ENCODE measurements at places on chromosomes 3 and 15. TPM values are rescaled to one million over a fixed set of nuclear protein-coding genes. Genes with fewer than 3 reads are reported as not detected.

GRCh38 chr3:154040283-154040682, 80.9 kb upstream of the ARHGEF26 start:
- no peak overlapping the region for H3K4me3 ChIP-seq
- no peak overlapping the region for H3K27ac ChIP-seq
- no peak for DNase-seq
- H3K27me3 ChIP-seq = no peaks in the 10 kb centered on the region

DNA sequence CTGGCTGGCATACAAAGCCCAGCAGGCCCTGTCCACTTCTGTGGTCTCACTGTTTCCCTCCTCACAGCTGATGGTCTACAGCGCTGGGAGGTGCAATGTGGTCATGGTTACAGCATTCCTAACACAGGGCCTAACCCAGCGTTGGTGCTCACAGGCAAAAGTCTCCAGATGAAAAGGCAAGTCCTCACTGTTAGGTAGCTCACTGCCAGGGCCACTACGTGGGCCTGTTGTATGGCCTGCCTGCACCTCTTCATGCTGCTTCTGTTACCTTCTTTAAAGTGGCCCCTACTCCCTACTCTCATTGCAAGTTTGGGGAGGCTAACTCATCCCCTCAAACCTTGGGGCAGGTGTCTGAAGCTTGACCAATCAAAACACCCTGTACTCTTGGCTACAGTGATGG, 31.3 kb downstream of the CCDC13 start:
- no peak overlapping the region for H3K27ac ChIP-seq
- H3K27me3 ChIP-seq = no peaks in the 10 kb centered on the region
- H3K4me1 ChIP-seq = peaks cover 2% of the 10 kb centered on the region
- H3K4me3 ChIP-seq = no peak overlapping the region
- H3K36me3 ChIP-seq = no peaks in the 10 kb centered on the region

GRCh38 chr3:188331166-188331565, 177.2 kb downstream of the LPP start:
- H3K27ac ChIP-seq = no peak overlapping the region
- DNase-seq = no peak
- H3K27me3 ChIP-seq = no peaks in the 10 kb centered on the region
- H3K36me3 ChIP-seq = no peaks in the 10 kb centered on the region
- peaks cover 20% of the 10 kb centered on the region for H3K4me1 ChIP-seq
- no peak overlapping the region for H3K4me3 ChIP-seq

DNA sequence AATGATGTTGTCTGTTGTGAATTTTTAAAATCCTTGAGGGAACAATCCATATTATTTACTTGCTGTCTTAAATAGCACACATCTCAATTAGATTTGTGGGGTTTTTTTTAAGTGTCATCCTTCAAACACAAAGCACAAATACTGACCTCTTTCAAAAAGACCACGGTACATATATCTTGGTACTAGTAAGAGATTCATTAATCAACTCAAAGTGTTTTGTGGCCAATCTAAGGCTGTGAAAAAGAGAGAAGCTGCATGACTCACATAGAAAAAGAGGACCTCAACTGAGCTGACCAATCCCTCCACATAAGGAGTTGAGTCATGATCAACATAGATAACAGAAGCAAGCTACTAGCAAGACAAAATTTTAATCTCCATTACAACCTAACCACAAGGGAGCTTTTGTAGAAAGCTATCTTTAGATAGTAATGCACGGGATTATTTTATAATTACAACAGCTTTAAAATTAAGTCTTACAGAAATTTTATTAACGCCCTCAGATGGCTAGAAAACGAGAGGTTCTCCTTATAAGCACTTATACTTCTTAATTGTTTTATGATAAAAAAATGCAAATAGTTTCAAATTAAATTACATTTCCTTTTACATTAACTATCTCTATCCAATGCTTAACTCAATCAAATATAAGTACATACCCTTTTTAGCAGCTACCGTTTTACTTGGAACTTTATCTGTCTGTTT, 60.5 kb downstream of the TOP2B start:
- H3K27me3 ChIP-seq = no peaks in the 10 kb centered on the region
- no peak overlapping the region for H3K4me3 ChIP-seq

CCR5 gene
- total RNA-seq = 10.1 TPM

TRAIP gene
- total RNA-seq = 5.7 TPM

Data from T-cell (primary cell).